ENCODE measurements at places on chromosomes 11 and 22.

GRCh38 chr11:134026655-134027343, 42.1 kb upstream of the JAM3 start:
- DNase-seq = no peak

DNA sequence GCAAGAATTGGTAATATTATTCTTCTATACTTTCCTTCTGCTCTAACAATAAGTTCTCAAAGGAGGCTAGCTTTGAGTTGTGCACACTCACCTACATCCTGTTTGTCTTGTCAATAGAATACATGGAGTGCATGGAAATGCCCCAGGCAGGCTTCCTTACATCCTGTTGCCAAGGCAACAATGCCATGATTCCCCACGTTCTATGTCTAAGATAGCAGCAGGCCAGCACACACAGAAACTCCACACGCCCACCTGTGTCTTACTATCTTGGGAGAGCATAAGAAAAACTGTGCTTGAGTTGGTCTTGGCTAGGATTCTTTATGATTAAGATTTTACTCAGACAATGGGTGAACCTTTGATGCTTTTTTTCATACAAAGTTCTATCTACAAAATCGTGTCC, 379.2 kb downstream of the AASDHPPT start:
- DNase-seq = no peak

DNA sequence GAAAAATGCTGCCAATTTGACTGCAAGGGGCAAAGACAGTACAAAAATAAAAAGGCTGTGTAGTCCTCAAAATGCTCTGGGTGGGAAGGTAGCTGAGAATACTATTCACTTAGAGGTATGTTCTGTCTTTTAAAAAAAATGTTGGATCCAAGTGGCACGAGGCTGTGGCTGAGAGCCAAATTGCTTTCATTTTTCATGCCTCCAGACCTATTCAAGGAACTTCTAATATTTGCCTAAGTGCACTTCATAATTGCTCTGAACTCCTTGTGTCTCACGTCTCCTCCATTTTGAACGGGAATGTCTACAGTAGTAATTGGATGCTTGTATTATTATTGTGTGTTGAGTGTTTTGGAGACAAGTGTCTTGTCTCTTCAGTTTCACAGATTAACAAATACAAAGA, 19.1 kb upstream of the SLC22A25 start:
- DNase-seq = no peak

DNA sequence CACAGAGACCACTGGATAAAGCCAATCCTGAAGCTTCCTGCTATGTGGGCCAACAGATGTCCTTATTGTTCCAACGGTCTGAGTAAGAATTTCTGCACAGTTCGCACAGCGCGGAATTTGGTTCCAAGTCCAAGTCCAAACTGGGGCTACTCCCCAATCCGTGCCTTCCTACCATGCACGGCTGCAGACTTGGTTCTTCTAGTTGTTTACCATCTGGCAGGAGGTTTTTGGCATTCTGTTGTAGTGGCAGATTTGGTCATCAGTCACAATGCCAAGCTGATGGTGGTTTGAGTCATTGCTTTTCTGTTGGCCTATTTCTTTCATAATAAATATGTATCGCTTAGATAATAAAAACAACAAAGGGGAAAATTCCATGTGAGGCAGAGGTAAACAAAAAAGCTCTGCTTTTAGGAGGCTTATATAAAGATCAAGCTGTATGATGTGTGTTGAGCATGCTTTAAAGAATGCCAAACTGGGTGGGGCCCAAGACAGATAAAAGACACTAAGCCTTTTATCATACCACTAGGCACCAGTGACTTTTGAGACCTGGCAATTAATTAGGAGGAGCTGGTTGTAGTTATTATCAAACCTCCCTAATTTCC, 52.5 kb upstream of the SYN3 start:
- DNase-seq = no peak

DNA sequence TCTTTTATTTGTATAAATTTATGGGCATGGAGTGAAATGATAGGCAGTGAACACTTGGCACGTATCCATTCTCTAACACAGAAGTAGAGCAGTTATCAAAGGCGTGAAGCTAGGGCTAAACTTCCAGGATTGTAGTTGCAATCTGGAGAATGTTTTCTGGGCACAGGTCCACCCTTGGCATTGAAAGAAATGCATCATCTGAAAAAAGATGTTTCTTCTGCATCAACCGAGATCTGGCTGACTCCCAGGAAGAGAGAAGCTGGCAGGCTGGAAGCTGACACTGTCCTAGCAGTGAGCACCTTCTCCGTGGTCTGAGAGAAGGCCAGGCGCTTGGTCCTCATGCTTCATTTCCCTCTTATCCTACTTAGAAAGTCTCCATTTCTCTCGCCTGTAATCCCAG, 600.0 kb downstream of the BRD1 start:
- no peak for DNase-seq

DNA sequence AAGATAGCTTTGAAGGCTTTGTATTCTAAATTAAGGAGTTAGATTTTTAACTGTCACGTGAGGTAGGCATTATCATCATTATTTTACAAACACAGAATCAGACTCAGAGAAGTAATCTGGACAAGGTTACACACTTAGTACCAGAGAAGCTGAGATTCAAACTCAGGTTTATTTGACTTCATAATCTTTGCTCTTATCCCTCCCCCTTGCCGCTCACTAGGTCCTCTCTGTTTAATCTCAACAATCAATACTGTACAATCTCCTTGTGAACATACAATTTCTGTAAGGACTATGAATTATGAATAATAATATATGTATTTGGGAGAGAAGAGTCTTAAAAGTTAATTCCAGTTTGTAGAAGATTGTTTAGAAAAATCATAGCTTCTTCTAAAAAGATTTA, 5.2 kb upstream of the DNAJB7 start:
- no peak for DNase-seq

DNA sequence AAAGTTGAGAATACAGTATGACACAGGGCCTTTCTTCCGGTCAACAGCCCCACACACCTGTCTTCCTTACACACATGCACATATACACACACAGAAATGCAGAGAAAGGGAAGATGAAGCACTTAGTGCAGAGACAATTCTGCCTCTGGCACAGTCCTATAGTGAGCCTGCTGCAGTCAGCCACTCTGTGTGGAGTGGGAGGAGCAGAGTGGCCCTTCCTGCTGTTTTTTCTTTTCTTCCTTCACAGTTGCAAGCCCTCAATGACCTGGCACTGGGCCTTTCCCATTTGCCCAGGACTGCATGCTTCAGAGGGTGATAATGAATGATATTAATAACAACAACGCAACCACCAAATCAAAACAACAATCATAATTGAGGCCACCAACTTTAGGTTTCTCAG, 527.0 kb upstream of the B3GAT1 start:
- no peak for DNase-seq

DNA sequence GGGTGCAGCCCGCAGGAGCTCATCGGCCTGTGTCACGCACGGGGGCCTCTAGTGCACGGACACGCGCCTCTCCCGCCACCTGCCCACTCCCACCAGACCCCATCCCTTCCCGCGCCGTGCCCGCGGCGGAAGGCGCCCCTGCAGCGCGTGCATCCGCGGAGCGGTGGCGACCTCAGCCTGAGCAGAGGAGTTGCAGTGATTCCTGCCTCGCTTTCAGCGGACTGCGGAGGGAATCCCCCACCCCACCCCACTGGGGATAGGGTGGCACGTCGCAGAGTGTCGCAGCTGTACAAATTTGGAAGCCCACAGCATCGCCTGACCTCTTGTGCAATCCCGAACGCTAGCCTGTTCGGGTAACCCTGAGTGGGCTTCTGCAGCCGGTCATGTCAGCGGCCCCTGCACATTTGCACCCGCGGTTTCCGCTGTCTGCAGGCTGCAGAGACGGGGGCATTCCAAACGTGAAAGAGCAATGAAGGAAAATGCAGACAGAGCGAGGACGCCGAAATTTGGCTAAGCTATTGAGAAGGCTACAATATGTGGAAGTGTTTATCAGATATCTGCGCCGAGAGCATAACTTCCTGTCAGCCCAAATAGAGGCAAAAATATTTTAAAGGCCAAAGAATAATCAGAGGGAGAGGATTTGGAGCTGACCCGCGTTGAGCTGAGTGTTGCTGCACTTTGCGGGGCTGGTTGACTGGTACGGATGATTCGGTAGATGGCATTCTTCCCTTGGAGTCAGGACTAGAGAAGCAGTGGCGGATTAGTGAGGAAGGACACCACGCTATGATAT, 617 bp upstream of the ARHGAP20 start:
- DNase-seq = no peak

DNA sequence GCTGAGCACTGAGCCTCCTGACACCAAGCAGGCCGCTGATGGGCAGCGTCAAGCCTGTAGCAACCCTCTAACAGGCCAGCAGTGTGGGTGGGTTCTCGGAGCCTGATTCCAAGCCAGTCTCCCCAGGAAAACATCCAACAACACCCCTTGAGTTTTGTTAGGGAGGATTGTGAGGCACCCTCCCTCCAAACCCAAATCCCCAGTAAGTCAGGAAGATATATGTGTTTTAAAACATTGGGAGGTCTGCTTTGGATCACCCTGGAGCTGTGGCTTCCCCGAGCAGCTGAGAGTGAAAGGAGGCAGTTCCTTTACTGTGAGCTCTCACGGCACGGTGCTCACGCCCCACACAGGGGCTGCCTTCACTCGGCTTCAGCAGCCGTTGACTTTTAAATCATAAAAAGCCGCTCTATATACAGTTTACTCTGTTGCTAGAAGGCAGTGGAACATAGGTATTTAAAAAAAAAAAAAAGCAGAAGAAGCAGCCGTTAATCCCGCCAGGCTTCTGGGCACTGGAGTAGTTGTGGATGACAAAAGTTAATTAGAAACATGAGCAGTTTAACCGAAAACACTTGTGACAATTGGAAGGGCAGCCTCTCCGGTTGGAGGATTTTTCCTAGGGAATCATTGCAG, 218.6 kb downstream of the NAV2 start:
- no peak for DNase-seq

GRCh38 chr11:73625696-73626318, 20.6 kb upstream of the PLEKHB1 start:
- peak; percentile 82 for DNase-seq

- no peak for DNase-seq
Observed at GRCh38 chr11:14444441-14445189, 55.0 kb downstream of the COPB1 start.

- DNase-seq = no peak
Observed at GRCh38 chr22:19354201-19354600, 62.7 kb upstream of the CLTCL1 start.

GRCh38 chr11:72524711-72525110, 90.4 kb upstream of the CLPB start:
- no peak for DNase-seq

DNA sequence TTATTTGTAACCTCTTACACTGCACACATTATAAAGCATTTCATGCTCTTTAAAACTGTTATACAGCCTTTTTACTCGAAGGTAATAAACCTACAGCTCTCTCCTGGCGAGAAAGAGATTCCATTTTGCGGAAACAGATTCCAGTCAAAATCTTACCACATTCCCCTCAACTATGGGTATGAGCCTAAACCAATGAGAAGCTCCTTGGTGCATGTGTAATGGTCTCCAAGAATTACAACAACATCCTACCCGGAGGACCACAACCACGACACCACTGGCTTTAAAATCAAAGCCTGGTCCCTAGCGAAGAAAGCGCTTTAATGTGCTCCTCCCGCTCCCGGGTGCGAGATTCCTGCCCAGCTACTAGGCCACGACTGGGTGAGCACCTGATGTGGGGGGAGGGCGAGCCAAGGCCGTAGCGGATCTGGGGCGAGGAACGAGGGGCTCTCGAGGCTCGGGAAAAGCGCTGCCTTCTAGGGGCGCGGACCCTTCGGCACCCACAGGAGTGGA, 821 bp downstream of the CELF1 start:
- no peak for DNase-seq

DNA sequence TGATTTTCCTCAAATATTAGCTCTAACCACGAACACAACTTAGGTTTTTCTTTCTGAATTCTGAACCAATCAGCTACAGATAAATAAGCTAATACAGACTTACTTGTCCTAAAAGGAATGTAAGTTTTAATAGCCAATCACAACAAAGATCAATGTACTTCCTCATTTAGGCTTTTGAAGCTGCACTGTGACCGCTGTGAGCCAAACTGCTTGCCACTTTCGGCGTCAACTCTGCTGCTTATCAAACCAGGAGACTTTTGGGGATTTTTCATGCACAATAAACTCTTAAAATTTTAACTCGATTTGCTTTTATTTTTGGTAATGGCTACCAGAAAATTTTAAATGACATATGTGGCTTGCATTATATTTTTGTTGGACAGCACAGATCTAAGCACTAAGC, 92.5 kb downstream of the TMPRSS5 start:
- DNase-seq = no peak

- DNase-seq = no peak
Observed at GRCh38 chr22:47160141-47160541, 397.7 kb downstream of the TBC1D22A start.

DNA sequence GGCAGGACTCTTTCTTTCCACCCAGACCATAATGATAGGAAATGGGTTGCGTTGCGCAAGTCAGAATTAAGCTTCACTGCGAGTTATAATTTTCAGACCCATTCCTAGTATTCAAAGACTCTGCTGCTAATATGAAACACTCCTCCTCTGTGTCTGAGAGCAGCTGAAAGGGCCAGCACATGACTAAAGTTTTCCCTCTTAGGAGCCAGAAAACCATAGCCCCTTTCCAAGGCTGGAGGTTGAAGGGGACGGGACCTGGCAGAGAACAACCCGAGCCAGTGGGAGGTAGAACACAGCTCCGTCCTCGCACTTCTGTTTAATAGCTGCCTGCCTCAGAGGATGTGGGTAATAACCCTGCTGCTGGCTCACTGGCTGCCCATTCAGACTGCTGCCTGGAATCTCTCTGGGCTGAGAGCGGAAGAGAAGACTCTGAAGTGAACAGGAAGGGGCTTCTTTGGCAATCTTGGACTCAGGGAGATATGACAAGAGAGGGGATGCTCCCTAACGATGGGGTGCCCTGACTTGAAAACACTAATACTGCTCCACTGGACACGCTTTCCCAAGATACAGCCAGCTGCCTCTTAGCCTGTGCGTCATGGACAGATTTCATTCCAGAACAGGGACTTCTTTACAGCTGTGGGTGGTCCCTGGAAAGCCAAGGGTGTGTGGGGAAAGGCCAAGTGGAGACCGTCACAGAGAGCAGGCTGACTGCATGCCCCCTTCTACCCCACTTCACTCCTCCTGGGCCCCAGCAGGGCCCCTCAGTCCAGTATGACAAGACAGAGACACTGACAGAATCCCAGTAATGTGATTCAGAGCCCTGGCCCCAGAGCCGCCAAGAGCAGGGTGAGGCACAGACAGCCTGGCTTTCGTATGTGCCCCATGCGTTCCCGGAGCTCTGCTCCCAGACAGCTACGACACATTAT, 156.9 kb downstream of the FEZ1 start:
- no peak for DNase-seq

All from cerebellar nuclear complex (tissue), 1 donor.